ENCODE measurements at places on chromosomes 7 and 10. TPM values are rescaled to one million over a fixed set of nuclear protein-coding genes. Genes with fewer than 3 reads are reported as not detected.
A peak's percentile ranks its signal among the peaks of the same experiment; 100 is the strongest.

Gene ATP5MK
- 111 TPM for total RNA-seq

DNA sequence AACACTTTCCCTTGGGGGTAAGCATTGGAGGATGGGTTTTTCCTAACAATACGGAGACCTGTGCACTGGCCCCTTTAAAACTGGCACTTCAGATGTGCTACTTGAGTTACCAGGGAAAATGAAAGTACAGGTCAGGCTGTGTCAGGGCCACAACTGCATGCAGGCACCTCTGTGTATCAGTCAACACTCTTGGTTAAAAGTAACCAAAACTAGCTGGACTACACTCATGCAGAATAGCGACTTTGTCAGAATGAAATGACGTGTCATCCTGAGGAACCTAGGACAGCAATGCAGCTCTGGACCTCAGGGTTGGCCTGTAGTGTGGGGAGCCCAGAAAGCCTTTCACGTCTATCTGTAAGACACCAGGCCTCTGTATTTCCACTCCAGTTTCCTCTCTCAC, 33.8 kb upstream of the SMKR1 start:
- H3K27me3 ChIP-seq: no peaks in the 10 kb centered on the region
- H3K36me3 ChIP-seq: peaks cover 16% of the 10 kb centered on the region
- DNase-seq: no peak
- H3K4me1 ChIP-seq: peaks cover 23% of the 10 kb centered on the region

GRCh38 chr7:98855610-98856422, 14.0 kb downstream of the TMEM130 start:
- no peaks in the 10 kb centered on the region for H3K36me3 ChIP-seq
- no peak overlapping the region for H3K27ac ChIP-seq
- H3K27me3 ChIP-seq: no peaks in the 10 kb centered on the region
- no peaks in the 10 kb centered on the region for H3K4me1 ChIP-seq
- DNase-seq: no peak
- H3K4me3 ChIP-seq: no peak overlapping the region

- no peaks in the 10 kb centered on the region for H3K4me1 ChIP-seq
- H3K27me3 ChIP-seq: no peaks in the 10 kb centered on the region
- H3K36me3 ChIP-seq: no peaks in the 10 kb centered on the region
- no peak overlapping the region for H3K4me3 ChIP-seq
- H3K27ac ChIP-seq: no peak overlapping the region
- DNase-seq: no peak
These were observed 9.2 kb downstream of the MAT1A start for GRCh38 chr10:80280071-80280800.

DNA sequence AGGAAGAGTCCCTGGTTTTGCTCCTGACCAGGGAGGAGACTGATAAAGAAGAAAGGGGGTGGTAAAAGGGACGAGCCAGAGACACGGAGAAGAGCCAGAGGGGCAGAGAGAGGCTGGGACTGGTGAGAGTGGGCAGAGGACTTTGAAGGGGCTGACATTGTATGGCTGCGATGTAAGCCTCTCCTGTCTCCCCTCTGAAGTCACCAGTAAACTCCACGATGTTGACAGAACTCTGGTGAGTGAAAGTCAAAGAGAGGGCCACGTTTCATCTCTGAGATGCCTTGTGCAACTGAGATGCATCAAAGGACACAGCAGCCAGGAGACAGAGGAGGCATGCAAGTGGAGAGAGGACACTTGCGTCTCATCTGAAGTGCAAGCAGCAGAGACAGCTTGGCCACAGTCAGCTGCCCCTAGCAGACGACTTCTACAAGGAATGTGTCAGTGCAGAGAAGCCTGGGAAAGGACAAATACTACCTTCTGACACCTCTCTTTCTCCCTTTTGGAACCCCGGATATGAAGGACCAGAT, 54.3 kb downstream of the SMKR1 start:
- no peak overlapping the region for H3K27ac ChIP-seq
- no peak overlapping the region for H3K4me3 ChIP-seq
- DNase-seq: no peak
- H3K4me1 ChIP-seq: peaks cover 5% of the 10 kb centered on the region
- no peaks in the 10 kb centered on the region for H3K27me3 ChIP-seq
- H3K36me3 ChIP-seq: no peaks in the 10 kb centered on the region

DNA sequence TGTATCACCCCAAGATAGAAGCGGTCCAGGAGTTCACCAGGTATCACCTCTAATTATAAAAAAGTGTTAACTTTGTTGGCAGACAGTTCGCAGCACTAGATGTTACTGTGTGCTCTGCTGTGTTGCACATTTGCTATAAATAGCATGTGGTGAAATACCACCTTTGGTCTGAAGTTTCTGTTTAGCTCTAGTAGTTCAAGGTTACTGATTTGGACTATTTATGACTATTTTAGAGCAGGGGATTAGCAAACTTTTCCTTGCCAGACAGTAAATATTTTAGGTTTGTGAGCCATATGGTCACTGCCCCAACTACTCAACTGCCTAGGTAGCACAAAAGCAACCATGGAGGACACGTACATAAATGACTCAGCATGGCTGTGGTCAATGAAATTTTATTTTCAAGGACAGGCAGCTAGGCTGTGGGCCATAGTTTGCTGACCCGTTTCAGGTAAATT, 16.5 kb downstream of the DENND10 start:
- DNase-seq: peak; percentile 39
- no peaks in the 10 kb centered on the region for H3K36me3 ChIP-seq
- H3K4me3 ChIP-seq: no peak overlapping the region
- peak overlapping the region; percentile 34 for H3K27ac ChIP-seq
- H3K27me3 ChIP-seq: no peaks in the 10 kb centered on the region

DNA sequence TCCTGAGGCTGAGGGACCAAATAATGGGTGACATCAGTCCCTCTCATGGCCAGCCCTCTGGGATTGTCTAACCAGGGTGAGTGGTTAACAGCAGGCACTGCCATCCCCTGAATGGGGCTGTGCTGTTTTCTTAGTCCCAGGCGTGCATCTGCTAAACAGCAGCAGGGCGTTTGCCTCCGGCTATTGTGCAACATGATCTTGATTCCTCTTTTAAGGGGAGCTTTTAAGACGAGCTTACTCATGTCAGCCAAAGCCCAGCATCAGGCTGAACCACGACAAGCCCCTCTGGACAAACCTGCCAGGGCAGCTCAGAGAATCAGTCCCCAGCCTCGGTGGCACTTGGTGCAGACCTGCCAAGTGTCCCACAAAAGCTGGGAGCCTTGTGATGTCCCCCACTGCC, 16.2 kb upstream of the IGFBP3 start:
- no peaks in the 10 kb centered on the region for H3K36me3 ChIP-seq
- H3K4me1 ChIP-seq: no peaks in the 10 kb centered on the region
- no peak for DNase-seq
- no peak overlapping the region for H3K27ac ChIP-seq
- no peaks in the 10 kb centered on the region for H3K27me3 ChIP-seq

GRCh38 chr7:156334636-156335035, 305.9 kb upstream of the RNF32 start:
- no peaks in the 10 kb centered on the region for H3K4me1 ChIP-seq
- DNase-seq: peak; percentile 63
- no peak overlapping the region for H3K27ac ChIP-seq
- no peak overlapping the region for H3K4me3 ChIP-seq
- H3K27me3 ChIP-seq: peaks cover 28% of the 10 kb centered on the region

GRCh38 chr7:128833946-128834325, 3.7 kb downstream of the FLNC start:
- H3K4me3 ChIP-seq: peak overlapping the region; percentile 84
- no peaks in the 10 kb centered on the region for H3K27me3 ChIP-seq
- DNase-seq: peak; percentile 21
- H3K4me1 ChIP-seq: peaks cover 38% of the 10 kb centered on the region
- H3K27ac ChIP-seq: peak overlapping the region; percentile 64
- peaks cover 10% of the 10 kb centered on the region for H3K36me3 ChIP-seq

DNA sequence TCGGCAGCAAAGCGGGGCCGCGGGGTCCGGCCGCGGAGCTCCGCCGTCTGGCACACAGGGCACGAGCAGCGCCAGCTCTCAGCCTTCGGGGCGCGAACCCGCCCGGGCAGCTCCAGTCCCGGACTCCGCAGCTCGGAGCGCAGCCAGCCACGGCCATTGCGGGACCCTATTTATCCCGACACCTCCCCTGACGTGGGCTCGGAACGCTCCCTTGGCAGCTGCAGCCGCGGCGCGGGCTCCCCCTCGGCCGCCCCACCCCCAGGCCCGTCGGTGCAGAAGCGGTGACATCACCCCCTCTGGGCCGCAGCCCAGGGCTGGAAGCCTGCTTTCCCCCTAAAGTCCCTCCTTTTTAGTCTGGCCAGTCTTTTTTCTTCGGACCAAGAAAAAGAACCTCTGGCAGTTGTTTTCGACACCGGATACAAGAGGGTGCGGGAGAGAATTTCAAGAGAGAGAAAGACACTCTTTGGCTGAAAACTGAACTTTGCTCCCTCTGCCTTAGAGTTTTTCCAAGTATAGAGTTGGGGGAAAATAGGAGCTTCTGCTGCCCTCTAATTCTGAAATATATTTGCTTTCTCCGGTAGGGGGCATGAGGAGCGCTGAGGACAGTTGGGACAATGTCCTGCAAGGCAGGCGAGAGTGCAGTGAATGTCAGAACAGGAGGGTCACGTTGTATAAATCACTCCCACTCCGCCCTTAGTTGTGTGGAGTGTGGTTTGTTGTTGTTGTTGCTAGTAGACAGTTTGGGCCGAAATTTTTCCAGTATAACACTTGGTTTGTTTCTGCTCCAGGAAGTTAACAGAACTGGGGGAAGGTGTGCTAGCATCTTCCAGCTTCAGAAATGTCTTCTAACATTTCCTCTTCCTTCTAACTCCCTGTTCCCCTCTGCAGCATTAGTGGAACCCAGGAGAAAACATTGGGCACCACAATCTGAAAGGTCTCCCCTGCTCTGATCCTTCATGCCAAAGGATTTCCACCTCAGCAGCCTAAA, at the start of gene SFRP4:
TSS of gene SFRP4 (minus strand) at position 145 of the 988 bp plus-strand sequence. CDS start 280 bp downstream, outside the sequence.
- no peaks in the 10 kb centered on the region for H3K27me3 ChIP-seq
- peak; percentile 78 for DNase-seq
- no peaks in the 10 kb centered on the region for H3K36me3 ChIP-seq
- H3K27ac ChIP-seq: no peak within 1 kb of the TSS

DNA sequence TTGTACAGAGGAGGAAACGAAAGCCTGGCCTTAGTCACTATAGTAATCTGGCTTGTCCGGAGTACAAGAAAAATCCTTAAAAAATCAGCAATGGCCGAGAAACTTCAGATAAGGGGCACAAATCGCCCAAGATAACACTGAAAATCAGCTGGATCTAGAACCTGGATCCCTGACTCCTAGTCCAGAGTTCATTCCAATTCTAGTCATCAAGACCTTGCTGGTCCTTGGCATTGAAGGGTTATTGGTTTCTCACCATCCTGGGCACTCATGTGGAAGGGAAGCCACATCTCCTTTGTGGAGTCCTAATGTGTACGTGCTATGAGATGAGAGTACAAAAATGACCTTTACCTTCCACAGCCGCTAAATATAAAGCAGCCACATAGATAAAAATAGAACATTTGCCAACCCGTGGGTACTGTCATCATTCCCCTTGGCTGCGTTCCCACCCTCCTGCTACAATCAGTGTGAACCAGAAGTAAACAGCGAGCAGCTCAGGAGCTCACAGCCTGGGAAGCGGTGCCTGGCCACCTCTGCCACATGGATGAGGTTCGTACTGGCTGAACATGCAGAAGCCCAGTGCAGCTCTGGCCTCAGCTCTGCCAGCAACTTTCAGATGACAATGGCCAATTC, 116.0 kb upstream of the PDLIM1 start:
- no peaks in the 10 kb centered on the region for H3K27me3 ChIP-seq
- DNase-seq: peak; percentile 91
- peak overlapping the region; percentile 23 for H3K4me3 ChIP-seq

GRCh38 chr10:45602082-45602730, 70.4 kb downstream of the ZFAND4 start:
- DNase-seq: no peak
- H3K27ac ChIP-seq: no peak overlapping the region
- no peaks in the 10 kb centered on the region for H3K4me1 ChIP-seq
- no peaks in the 10 kb centered on the region for H3K27me3 ChIP-seq
- H3K4me3 ChIP-seq: no peak overlapping the region

DNA sequence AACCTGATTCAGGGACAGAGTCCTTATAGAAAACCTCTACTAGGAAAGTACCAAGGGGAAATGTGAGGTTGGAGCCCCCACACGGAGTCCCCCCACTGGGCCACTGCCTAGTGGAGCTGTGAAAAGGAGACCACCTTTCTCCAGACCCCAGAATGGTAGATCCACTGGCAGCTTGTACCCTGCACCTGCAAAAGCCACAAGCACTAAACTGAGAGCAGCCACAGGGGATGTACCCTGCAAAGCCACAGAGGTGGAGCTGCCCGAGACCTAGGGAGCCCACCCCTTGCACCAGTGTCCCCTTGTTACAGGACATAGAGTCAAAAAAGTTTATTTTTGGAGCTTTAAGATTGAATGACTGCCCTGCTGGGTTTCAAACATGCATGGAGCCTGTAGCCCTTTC, 87.2 kb upstream of the KCNMA1 start:
- H3K4me1 ChIP-seq: no peaks in the 10 kb centered on the region
- H3K4me3 ChIP-seq: no peak overlapping the region
- DNase-seq: no peak
- H3K36me3 ChIP-seq: no peaks in the 10 kb centered on the region
- no peak overlapping the region for H3K27ac ChIP-seq

DNA sequence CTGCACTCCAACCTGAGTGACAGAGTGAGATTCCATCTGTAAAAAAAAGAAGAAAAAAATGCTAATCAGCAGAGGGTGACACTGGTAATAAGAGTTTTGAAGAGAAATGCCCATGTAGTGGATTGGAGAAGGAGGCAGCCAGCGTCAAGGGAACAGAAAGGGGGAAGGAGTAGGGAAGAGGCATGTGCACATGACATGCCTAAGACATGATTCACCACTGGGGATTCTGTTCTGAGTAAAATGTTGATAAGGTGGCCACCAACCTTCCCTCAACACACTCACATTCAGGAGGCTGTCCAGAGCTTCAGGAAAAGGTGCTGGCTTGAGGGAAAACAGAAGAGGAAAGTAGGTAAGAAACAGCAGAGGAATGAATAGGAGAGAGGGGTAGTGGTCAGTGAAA, 39.9 kb downstream of the AKR1D1 start:
- peaks cover 6% of the 10 kb centered on the region for H3K4me1 ChIP-seq
- H3K4me3 ChIP-seq: no peak overlapping the region
- H3K27me3 ChIP-seq: no peaks in the 10 kb centered on the region
- no peaks in the 10 kb centered on the region for H3K36me3 ChIP-seq
